Activated CD4-positive, alpha-beta T cell treated with anti-CD3 and anti-CD28 coated beads for 4 hours (primary cell): ENCODE measurements at places on chromosomes 12 and 14.

GRCh38 chr14:75281654-75282019 lies 3.0 kb downstream of the FOS start:
- no peak for DNase-seq

GRCh38 chr14:53942970-53943750 lies 13.5 kb downstream of the BMP4 start:
- no peak for DNase-seq

DNA sequence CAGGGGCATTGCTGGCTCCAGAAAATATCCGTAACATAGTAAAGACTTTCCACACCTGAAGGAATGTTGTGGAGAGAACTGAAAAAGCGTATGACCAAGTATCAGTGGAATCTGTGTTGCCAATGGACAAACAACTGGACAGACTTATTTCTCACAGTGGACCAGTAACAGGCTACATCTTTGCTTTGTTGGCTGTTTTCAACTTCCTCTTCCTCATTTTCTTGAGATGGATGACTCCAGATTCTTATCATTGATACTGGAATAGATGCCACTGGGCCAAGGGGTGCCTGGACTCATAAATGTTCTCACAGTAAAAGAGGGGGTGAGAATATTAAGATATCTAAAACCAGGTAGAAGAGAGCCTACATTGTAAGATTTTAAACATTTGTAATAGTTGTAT lies 6.4 kb downstream of the GAS2L3 start:
- DNase-seq: no peak

DNA sequence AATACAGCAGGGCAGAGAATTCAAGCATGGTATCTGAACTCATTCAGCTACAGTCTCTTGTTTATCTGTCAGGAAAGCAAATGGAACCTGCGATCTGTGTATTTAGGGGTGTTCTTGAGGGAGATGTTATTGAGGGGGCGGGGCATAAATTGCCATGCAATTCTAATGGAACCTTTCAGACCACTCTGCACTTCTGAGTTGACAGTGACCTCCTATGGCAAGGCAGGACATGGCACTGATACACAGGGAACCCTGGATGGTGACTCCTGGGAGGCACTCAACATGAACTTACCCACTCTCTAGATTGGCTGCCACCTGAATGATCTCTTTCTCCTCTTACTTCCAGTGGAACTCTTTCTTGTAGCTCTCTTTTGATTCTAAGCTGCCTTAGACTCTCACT lies 787.3 kb downstream of the VRK1 start:
- no peak for DNase-seq

- no peak for DNase-seq
Observed at GRCh38 chr12:100120355-100120754, 22.3 kb downstream of the BLTP3B start.

GRCh38 chr12:124709722-124710687 lies 142.6 kb upstream of the NCOR2 start:
- DNase-seq: no peak

DNA sequence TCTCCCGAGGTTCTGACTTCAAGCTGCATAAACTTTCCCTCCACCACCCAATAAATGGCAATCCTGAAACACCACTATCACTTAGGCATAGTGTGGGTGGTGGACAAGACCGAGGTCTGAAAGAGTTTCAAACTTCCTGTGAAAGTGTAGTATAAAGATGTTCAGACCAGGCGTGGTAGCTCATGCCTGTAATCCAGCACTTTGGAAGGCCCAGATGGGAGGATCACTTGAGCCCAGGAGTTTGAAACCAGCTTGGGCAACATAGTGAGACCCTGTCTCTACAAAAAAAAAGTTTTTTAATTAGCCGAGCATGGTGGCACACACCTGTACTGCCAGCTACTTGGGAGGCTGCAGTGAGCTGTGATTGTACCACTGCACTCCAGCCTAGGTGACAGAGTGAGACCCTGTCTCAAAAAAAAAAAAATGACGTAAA lies 61.9 kb downstream of the CCDC92 start:
- no peak for DNase-seq

DNA sequence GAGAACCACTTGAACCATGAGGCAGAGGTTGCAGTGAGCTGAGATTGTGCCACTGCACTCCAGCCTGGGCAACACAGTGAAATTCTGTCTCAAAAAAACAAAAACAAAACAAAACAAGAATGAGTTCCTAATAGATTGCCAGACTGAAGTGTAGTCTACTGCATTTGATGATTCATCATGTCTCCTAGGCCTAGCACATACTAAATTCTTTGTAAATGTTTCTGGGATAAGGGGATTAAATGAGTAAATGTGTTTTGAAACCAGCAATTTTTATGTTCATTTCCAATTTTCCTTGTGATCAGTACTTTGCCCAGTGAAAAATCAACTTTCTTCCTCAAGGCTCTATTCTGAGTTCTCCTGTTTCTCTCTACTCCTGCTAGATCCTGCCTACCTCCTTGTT lies 2.9 kb upstream of the DYRK2 start:
- no peak for DNase-seq

DNA sequence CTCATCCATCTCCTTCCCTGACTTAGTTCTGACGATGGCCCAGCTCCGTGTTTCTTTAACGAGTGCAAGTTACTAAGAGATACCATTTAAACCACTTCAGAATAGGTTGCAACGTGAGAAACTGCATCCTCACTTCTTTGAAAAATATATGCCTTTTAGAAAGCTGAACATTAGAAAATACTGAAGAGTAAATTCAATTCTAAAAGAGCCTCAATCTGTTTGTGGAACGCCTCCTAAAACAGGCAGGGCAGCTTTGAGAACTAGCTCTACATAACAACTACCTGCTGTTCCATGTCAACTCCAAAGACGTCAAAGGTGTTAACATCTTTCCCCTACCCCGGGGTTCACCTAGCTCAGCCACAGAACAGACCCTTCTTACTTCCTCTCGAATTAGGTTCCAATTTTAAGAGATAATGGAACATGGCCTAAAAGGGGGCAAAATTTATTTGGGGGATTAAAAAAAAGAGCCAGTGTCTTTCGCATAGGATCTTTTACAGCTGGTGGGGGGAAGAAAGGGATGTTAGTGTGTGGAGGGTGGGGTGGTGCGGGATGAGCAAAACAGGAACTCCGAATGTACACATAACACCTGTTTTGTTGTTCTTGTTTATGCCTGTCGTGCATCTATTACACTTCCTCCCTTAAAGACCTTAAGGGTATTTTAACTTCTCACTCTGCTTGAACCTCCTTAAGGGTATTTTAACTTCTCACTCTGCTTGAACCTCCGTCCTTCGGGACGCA lies 3.3 kb downstream of the BHLHE41 start:
- DNase-seq: no peak

DNA sequence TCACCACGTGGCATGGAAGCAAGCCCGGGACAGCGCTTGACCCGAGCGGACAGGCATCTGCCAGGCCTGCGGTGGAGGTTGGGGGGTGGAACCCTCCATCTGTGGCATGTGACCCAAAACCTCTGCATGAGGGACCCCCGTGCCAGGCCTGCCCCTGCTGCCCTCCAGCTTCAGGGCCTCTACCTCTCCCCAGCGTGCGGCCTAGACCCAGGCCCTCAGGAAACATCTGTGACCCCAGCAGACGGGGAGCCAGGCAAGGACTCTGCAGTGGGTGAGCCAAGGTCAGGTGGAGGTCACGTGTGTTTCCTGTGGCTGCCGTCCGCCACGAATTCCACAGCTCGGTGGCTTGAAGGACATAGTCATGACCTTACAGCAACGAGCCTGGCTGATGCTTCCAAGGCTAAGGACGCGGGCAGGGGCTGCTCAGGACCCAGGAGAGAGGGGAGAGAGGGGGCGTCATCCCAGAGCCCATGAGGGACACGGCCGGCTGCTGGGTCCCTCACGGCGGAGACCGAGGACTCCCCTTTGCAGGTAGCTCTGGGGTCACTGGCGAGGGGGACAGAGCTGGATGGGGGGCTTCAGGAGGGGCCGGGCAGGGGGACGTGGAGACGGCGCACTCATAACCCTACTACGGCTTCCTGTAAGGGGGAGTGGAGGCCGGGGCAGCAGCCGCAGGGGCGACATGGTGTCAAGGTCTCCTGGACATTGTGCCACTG lies 91.5 kb downstream of the GALNT9 start:
- DNase-seq: no peak

DNA sequence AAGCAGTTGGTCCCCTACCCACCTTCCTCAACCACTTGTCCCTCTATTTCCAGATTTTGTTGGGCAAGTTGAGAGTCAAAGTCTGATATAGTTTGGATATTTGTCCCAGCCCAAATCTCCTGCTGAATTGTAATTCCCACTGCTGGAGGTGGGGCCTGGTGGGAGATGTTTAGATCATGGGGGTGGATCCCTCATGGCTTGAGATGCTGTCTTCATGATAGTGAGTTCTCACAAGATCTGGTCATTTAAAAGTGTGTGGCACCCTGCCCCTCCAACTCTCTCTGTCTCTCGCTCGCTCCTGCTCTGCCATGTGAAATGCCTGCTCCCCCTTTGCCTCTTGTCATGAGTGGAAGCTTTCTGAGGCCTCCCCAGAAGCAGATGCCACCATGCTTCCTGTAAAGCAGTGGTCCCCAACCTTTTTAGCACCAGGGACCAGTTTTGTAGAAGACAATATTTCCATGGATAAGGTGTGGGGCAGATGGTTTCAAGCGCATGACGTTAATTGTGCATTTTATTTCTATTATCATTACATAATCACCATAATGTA lies 37.3 kb upstream of the BCL11B start:
- no peak for DNase-seq

- no peak for DNase-seq
Observed at GRCh38 chr14:95490138-95490509, 26.3 kb downstream of the SYNE3 start.

- no peak for DNase-seq
Observed at GRCh38 chr12:109687250-109687649, 26.4 kb upstream of the FAM222A start.

DNA sequence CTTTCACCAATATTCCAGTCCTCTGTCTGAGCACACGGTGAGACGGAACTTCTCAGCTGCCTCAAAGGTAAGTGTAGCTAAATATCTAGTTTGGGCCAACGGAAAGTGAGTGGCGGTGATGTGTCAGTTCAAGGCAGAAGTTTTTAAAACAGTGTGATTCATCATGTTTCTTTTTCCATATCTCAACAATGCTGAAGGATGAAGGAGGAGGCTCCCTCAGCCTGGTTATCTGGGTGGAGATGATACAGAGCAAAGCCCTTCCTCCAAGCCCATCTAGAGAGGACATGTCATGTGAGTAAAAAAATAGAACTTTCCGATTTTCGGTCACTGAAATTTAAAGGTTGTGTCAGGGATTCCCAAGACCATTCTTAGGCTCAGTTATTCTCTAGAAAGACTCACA lies 13.1 kb upstream of the ANP32D start:
- no peak for DNase-seq

- peak; percentile 57 for DNase-seq
Observed at GRCh38 chr12:54294152-54294952, 6.5 kb downstream of the NFE2 start.
